ENCODE measurements at places on chromosomes 2 and 18.

GRCh38 chr18:813172-814071 is 1.4 kb upstream of the YES1 start:
- peak; percentile 59 for DNase-seq

DNA sequence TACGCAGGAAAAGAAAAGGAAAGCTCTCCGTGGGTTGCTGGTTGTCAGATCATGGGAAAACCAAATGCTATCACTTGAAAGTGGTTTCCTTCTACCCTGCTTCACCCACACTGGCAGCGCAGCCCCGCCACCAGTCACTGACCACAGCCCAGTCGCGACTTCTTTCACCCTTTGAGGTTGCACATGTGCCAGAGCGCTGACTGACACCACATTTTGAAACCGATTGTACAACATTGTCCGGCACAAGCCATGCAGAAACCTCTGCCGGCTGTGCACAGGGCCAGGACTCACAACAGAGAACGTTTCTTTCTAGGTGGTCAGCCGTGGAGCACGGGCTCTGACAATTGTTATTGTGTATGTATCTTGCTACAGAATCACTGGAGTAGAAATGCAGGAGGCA is 827.2 kb upstream of the POU3F3 start:
- DNase-seq: no peak

- no peak for DNase-seq
These were observed 18.1 kb upstream of the ZNF407 start for GRCh38 chr18:74579496-74580065.

DNA sequence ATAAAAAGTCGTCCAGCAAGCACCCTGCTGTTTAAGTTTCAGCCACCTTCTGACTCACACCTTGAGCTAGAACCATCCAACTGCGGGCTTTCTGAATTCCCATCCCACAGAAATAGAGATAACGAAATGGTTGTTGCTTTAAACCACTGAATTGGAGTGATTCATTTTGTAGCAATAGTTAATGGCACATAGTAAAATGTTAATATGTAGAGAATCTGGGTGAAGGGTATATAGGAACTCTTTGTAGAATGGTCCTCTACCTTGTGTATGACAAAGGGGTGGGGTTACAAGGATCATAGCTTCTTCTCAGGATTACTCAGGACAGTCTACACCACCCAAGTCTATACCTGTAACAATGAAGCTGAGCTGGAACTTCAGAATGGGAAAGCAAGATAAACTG is 2.4 kb upstream of the MAPRE3 start:
- no peak for DNase-seq

- no peak for DNase-seq
These were observed 47.7 kb upstream of the WDR75 start for GRCh38 chr2:189393440-189394111.

- DNase-seq: no peak
These were observed 16.0 kb downstream of the LRRTM1 start for GRCh38 chr2:80288576-80288975.

DNA sequence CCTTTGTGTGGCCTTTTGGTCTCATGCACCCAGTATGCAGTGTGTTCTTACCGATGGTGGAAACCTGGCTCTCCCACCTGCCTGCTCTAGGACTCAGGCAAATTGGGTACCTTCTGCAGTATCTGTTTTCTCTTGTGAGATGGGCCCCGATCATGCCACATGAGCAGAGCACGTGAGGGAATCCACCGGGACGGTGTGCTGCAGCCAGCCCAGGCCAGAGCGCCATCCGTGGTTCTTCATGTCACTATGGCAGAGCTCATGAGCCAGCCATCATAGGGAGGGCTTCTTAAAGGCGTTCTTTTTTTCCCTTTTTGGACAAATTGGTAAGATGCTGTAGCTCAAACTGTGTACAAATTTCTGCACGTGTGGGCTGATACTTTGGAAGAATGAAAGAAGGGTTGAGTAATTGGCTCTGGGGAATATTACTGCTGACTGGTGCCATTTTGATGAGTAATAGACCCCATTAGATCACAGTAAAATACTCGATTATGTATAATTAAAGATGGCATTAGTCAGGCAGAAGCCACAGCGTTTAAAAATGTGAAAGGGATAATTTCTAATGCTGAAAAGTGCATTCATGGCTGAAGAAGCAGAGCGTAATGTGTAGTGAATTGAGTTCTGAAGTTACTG is 19.2 kb downstream of the SH3RF3 start:
- no peak for DNase-seq

- peak; percentile 34 for DNase-seq
These were observed 3.3 kb downstream of the INPP5D start for GRCh38 chr2:233063269-233063975.

GRCh38 chr2:48435909-48436308 is 94.0 kb upstream of the STON1 start:
- DNase-seq: no peak

- no peak for DNase-seq
These were observed 45.3 kb downstream of the ZC3H15 start for GRCh38 chr2:186531257-186531775.

- no peak for DNase-seq
These were observed 162.9 kb downstream of the CELF4 start for GRCh38 chr18:37402735-37403099.

DNA sequence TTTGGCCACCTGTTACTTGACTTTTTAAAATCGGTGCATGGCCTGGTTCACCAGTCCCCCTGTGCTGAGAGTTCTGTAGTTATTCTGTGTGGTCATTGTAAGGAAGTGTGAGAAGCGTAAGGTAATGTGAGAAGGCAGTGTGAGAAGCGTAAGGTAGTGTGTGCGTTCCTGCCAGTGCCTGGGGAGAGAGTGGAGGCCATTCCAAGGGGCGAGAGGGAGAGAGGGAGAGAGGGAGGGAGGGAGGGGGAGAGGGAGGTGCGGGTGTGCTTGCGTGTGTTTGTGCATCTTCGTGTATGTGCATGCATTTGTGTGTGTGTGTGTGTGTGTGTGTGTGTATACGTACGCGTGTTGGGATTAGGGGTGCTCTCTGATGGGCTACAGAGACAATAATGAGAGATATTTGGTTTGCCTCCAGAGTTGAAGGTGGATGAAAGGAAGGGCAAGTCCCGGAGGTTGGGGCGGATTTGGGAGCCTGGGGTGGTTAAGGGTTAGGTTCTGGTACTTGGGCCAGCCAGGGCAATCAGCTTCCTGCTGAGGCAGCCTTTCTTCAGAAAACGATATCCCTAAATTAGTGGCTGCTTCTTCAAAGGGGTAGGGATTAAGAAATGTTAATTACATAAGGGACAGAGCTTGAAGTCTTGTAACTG is 53.7 kb downstream of the SGPP2 start:
- DNase-seq: no peak

- no peak for DNase-seq
These were observed 11.8 kb downstream of the SYT4 start for GRCh38 chr18:43265465-43265864.

DNA sequence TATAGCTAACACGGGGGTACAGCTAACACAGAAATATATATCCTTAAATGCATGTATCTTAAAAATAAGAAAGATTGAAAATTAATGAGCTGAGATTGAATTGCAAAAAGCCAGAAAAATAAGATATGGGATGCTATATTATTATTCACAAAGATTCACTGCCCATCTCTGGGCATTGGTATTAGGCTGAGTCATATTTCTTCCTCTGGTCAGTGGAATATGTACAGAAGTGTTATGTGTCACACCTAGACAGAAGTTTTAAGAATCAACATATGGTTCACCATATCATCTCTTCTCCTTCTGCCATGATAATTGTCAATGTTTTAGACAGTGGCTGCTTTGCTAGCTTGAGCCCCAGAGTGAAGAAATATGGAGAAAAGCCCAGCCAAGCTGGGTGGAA is 14.0 kb upstream of the MCFD2 start:
- DNase-seq: no peak

GRCh38 chr18:13627639-13628038 is 98.7 kb downstream of the FAM210A start:
- no peak for DNase-seq

DNA sequence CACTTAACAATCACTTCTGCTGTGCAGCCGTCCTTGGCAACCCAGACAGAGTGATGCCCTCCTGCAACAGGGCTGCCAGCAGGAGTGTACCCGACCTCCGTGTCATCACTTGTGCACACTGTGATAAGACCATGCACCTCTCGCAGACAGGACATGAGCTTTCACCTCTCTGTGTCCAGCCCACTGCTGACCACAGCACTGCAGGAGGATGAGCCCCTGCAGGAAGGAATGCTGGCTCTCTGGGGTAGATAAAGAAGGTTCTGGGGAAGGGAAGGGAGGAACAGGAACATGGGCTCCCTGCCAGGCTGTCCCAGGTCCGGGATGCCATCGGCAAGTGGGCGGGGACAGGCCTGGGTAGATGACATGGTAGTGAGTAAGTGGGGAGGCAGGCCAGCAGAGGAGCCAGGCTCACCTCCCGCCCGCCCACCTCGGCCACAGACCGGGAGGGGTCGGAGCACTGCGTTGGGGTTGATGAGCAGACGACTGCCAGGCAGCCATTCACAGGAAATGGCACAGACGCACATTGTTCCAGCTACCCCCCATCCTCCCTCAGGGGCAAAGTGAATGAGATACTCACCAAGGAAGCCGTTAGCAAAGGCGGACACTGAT is 18.6 kb upstream of the COL6A3 start:
- DNase-seq: peak; percentile 95

GRCh38 chr2:197147942-197148341 is 162.6 kb downstream of the ANKRD44 start:
- no peak for DNase-seq

GRCh38 chr2:157725846-157726245 is 97.2 kb upstream of the ACVR1C start:
- DNase-seq: no peak

GRCh38 chr2:217694291-217694690 is 308.5 kb downstream of the TNS1 start:
- no peak for DNase-seq

- DNase-seq: no peak
These were observed 20.5 kb downstream of the ODC1 start for GRCh38 chr2:10427618-10427949.

- DNase-seq: no peak
These were observed 142.3 kb upstream of the FBXO11 start for GRCh38 chr2:48048476-48049171.

- DNase-seq: no peak
These were observed 350.5 kb downstream of the KIAA1328 start for GRCh38 chr18:37179384-37179783.

DNA sequence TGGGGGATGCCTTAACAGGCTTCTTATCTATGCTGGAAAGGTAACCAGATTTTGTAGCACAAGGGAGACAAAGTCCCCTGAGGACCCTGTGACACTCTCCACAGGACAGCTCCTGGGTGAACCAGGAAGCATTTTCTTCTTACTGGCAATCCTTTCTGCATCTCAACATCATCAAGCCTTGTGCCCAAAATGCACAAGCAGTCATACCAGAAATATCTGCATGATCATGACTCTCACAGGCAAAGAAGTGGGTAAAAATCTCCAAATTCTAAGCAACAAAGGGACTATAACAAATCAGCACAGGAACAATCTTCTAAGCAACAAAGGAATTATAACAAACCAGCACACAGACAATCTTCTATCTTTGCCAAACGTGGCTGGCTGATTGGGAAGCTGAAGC is 99.1 kb upstream of the CD226 start:
- DNase-seq: no peak

- no peak for DNase-seq
These were observed 13.5 kb upstream of the C2orf15 start for GRCh38 chr2:99127981-99128380.

- no peak for DNase-seq
These were observed 304.3 kb downstream of the CDCA7 start for GRCh38 chr2:173658946-173659371.

- no peak for DNase-seq
These were observed 141.9 kb upstream of the RBMS1 start for GRCh38 chr2:160635488-160635887.
